T-cell (primary cell): ENCODE measurements at places on chromosomes 5 and 9. TPM values are rescaled to one million over a fixed set of nuclear protein-coding genes. Genes with fewer than 3 reads are reported as not detected.

SPINK1 gene
- 8.8 TPM for total RNA-seq

DNA sequence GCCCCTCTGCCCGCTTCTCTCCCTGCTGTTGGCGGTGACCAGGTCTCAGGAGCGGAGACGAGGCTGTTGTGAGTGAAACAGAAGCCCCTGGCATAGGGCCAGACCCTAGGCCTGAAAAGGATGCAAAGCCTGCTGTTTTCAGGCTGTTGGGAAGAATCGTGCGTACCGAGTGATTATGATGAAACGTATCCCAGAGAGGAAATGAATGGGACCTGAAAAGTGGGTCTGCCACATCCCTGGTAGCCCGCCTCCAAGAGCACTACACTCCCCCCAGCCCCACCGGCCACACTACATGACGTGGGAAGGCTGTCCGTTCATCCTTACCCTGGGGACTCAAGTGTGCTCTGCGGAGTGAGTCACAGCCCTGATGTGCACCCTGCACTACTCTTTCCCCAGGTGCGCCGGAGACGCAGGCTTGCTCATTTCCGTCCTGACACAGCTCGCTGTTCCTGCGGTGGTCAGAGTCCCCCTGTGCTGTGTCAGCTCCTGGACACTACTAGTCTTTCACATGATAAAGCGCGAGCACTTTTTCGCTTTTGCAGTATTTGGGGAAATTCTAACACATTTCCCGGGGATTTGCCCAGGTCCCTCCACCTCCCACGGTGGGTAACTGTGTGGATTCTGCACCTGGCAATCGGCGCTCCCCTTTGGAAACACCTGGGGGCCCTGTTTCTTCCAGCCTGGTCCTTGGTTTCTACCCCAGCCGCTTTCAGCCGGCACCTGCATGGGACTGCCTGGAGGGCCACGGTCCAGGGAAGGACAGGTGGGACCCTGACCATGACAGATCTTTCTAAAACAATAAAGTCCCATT is 91.5 kb downstream of the ANKRD33B start:
- H3K27ac ChIP-seq: no peak overlapping the region
- DNase-seq: no peak
- H3K4me3 ChIP-seq: no peak overlapping the region
- no peaks in the 10 kb centered on the region for H3K4me1 ChIP-seq

DNA sequence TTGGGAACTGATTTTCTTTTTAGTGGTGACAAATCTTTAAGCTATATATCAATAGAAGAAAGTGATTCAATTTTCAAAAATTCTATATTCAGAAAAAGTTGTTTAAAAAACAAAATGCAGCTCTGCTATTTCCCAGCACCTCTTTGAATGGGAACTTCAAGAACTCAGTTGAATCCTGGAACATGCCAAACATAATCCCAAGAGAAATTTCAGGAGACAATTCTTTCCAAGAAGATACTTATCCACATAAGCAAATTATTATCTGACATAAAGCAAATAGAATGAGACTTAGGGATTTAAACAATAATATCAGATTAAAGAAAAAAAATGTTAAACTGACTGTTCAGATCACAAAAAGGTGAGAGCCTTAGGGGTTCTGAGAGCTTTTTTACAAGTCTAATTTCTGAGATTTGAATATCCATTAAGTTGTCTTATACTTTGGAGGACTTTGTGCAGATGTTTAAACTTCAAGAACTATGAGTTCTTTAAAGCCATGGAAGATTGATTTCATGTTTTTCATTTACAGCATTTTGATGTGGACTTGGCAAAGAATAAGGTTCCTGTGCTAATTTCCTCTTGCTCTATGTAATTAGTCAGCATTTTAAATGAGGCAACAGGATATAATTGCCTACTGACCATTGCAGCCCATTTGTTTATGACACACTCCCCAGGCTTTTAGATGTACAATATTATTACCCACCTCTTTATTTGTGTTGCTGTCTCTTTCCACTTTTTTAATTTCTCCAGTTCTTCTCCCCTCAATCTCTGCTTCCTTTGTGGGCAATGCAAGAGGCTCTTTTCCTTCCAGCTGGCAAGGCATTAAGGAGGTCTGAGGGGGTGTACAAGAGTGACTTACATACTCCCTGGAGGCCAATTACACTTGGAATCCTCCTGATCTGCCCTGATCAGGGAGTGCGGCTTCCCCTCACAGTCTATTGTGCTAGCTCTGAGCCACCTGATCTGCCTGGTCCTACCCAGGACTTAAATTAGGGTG is 419.1 kb downstream of the NR2F1-AS1 start:
- H3K36me3 ChIP-seq: no peaks in the 10 kb centered on the region
- no peak for DNase-seq
- no peak overlapping the region for H3K4me3 ChIP-seq
- no peaks in the 10 kb centered on the region for H3K4me1 ChIP-seq

GRCh38 chr5:87408204-87408603 is 4.5 kb downstream of the CCNH start:
- H3K4me1 ChIP-seq: peaks cover 10% of the 10 kb centered on the region
- H3K27ac ChIP-seq: peak overlapping the region; percentile 78

DNA sequence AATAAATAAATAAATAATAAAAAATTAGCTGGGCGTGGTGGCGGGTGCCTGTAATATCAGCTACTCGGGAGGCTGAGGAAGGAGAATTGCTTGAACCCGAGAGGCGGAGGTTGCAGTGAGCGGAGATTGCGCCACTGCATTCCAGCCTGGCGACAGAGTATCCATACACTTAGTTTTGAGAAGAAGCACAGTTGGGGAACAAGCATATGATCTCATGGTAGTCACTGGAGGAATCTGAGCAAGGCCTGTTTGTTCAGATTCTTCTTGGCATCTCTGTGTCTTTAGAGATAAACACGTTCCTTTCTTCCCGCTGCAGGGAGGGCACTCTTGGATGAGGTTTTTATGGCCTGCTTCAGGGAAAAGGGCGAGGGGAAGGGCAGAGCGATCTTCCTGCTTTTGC is 15.6 kb upstream of the DENND1A start:
- no peak overlapping the region for H3K4me3 ChIP-seq
- no peak for DNase-seq
- H3K27me3 ChIP-seq: peaks cover 5% of the 10 kb centered on the region
- no peak overlapping the region for H3K27ac ChIP-seq

DNA sequence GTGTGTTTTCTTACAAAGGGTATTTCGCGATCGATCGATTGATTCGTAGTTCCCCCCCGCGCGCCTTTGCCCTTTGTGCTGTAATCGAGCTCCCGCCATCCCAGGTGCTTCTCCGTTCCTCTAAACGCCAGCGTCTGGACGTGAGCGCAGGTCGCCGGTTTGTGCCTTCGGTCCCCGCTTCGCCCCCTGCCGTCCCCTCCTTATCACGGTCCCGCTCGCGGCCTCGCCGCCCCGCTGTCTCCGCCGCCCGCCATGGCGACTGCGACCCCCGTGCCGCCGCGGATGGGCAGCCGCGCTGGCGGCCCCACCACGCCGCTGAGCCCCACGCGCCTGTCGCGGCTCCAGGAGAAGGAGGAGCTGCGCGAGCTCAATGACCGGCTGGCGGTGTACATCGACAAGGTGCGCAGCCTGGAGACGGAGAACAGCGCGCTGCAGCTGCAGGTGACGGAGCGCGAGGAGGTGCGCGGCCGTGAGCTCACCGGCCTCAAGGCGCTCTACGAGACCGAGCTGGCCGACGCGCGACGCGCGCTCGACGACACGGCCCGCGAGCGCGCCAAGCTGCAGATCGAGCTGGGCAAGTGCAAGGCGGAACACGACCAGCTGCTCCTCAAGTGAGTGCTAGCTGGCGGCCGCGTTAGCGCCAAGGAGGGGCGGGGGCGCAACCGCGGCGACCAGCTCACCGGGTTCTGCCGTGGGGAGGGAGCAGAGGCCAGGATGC is 480 bp downstream of the LMNB1 start:
- peaks cover 11% of the 10 kb centered on the region for H3K4me1 ChIP-seq
- DNase-seq: peak; percentile 54
- peak overlapping the region; percentile 88 for H3K27ac ChIP-seq
- H3K4me3 ChIP-seq: peak overlapping the region; percentile 98
- no peaks in the 10 kb centered on the region for H3K27me3 ChIP-seq

DNA sequence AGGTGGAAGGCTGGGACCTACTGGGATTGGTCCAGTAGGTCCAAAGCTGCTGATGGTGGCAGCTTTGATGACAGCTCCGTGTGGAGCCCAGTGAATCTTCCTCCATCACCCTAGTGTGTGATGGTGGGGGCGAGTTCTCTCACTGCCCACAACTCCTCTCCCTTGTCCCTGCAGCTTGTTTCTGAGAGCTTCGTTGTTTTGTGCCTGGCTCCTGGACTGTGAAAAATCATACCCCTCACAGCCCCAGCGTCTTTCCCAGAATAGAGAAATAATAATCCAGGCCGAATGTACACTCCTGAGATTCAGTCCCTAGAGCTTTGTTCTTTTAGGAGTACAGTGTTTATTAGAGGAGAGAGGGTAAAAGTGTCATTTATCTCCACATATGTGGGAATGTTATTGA is 372.2 kb downstream of the ENC1 start:
- H3K36me3 ChIP-seq: no peaks in the 10 kb centered on the region
- DNase-seq: no peak
- no peak overlapping the region for H3K27ac ChIP-seq
- no peaks in the 10 kb centered on the region for H3K4me1 ChIP-seq

DNA sequence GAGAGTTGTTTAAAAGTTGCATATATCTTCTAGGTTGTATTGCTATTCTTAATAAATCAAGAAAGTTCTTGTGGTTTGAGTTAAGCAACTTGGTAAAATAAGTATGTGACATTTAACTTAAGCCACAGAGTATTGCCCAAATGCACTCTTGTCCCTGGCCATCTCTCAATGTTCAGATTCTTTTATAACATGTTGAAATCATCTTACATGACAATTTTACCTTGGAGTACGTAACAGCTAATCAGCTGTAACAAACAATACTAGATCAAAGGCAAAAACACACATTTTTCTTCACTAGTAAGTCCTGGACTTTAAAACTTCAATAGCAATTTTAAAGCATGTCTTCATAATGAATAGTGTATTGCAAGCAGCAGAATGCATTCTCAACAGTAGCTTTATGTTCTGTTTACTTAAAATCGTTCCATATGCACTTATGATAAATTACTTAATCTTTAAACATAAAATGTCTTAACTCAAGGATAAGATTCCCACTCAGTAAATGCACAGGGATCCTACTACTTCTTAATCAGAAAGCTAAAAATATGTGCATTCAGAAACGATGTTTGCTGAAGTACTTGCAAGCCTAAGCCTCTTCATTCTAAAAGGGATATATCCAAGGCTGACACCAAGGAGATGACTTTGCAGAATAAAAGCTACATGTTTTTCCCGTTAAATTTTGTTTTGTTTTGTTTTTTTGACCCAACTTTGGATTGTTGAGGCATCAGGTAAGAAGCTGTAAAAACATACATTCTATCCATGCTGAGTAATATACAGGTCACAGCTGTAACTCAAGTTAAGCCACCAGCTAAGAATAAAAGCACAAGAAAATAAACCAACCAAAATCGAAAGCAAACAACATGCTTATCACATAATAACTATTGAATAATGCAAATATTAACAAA is 86.1 kb upstream of the NFIB start:
- H3K36me3 ChIP-seq: no peaks in the 10 kb centered on the region
- no peak overlapping the region for H3K27ac ChIP-seq
- no peaks in the 10 kb centered on the region for H3K4me1 ChIP-seq
- no peaks in the 10 kb centered on the region for H3K27me3 ChIP-seq
- H3K4me3 ChIP-seq: no peak overlapping the region

LURAP1L gene
- not detected for total RNA-seq

DNA sequence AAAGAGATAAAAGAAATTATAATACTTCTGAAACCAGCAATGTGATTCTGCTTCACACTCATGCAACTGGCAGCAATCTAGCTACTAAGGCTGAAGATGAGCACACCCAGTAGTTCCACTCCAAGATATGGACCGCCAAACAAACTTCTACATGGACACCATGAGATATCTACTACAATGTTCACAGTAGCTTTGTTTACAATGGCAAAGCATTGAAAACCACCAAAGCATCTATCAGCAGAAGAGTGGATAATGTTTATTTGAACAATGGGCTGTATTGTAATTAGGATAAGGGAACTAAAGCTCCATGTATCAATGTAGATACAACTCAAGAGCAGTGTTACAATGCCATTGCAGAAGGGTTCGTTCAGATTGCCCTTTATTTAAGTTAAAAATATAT is 91.2 kb upstream of the ERBIN start:
- H3K4me1 ChIP-seq: peaks cover 2% of the 10 kb centered on the region
- H3K27me3 ChIP-seq: no peaks in the 10 kb centered on the region
- H3K27ac ChIP-seq: no peak overlapping the region
- H3K4me3 ChIP-seq: no peak overlapping the region
- H3K36me3 ChIP-seq: no peaks in the 10 kb centered on the region

DNA sequence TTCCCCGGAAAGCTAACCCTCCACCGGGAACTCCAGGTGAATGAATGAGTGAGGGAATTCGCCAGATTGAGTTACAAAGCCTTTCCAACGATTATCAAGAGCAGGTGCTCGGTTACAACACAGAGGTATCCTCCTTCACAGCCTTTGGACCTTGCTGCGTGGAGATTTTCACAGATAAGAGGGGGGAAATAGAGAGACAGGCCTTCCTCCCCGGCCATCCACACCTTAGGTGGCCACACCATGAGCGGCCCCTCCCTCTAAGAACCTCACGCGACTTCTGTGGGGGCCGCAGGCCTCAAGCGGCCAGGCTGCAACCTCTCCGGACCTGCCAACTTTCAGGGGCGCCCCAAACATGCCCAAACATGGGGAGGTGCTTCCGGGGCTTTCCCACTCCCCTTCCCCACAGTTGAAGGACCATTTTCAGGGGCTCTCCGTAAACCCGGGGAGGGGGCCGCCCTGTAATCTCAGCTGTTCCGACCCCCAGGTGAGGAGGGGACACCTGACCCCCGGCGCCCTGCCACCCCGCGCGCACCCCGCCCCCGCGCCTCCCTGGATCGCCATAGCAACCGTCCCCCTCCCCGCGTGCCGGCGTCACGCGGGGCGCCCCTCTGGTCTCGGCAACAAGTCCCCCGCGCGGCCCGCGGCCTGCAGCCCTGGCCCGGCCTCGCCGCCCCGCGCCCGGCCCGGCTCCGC is 603 bp downstream of the DENND1A start:
- H3K27ac ChIP-seq: peak overlapping the region; percentile 19
- H3K4me1 ChIP-seq: peaks cover 12% of the 10 kb centered on the region
- H3K27me3 ChIP-seq: no peaks in the 10 kb centered on the region
- DNase-seq: peak; percentile 4
- no peaks in the 10 kb centered on the region for H3K36me3 ChIP-seq
